NCI-H2081 treated with DMSO at 0.1 percent for 48 hours (cell line): ENCODE measurements at places on chromosomes 1 and 21.

- no peak for DNase-seq
These were observed 868 bp downstream of the ZBTB40 start for GRCh38 chr1:22452481-22452957.

- no peak for DNase-seq
These were observed 38.5 kb upstream of the PGBD5 start for GRCh38 chr1:230464671-230465070.

- no peak for DNase-seq
These were observed 65.5 kb upstream of the DNAH14 start for GRCh38 chr1:224864006-224864405.

GRCh38 chr1:150127464-150127863 is 22.3 kb upstream of the PLEKHO1 start:
- DNase-seq = no peak

GRCh38 chr1:43451701-43452532 is 1.8 kb downstream of the HYI start:
- DNase-seq = no peak

DNA sequence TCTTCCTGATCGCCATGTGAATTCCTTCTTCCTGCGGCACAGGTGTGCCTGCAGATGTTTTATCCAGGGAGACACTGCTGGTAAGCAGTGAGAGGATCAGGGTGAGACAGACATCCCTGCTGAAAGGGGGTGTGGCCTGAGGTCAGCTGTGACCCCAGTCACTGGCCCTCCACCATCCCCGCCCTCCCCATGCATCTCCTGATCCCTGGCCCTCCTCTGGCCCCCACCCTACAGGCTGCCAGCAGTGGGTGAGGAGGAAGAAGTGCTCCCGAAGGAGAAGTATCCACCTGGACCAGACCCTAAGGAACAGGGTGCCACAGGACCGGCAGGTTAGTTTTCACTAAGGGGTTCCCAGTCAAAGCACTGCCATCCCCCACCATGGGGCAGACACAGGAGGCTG is 85.3 kb downstream of the GLIS1 start:
- no peak for DNase-seq

- DNase-seq = no peak
These were observed 66.8 kb downstream of the LUZP1 start for GRCh38 chr1:23101887-23102286.

- no peak for DNase-seq
These were observed 5.0 kb upstream of the ADGRB2 start for GRCh38 chr1:31768939-31769704.

DNA sequence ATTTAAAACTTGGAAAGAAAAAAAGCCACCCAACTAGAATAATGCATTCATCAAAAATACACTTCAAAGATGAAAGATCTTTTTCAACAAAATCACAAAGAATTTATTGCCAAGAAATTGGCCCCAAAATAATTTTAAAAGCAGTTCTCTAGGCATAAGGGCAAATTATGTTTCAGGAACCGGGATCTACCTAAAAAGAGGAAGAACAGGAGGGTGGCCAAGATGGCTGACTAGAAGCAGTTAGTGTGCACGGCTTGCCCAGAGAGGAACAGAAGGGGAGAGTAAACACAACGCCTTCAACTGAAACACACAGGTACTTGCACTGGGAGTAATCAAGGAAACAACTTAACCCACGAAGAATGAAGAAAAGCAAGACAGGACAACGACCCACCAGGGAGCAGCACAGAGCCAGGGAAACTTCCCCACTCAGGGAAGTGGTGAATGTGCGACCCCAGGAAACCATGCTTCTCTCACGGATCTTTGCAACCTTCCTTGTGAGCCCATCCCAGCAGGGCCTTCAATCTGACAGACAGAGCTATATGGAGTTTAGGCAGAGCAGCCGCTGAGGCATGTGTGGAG is 46.1 kb downstream of the ACKR1 start:
- no peak for DNase-seq

- DNase-seq = no peak
These were observed 258.3 kb downstream of the SPATA17 start for GRCh38 chr1:217889401-217889800.

- no peak for DNase-seq
These were observed 15.6 kb upstream of the RAP1A start for GRCh38 chr1:111603979-111604378.
